Stimulated activated CD8-positive, alpha-beta memory T cell treated with anti-CD3 and anti-CD28 coated beads, Interleukin-7, amount 100 ng/mL, for 24 hours (primary cell): ENCODE measurements at places on chromosomes 12 and 14.

- DNase-seq, result no peak
Measured at GRCh38 chr14:35861204-35861868, 35.2 kb downstream of the BRMS1L start.

GRCh38 chr14:56156096-56156495 is 37.9 kb downstream of the PELI2 start:
- no peak for DNase-seq

- DNase-seq, result no peak
Measured at GRCh38 chr14:60245380-60246177, 3.4 kb upstream of the PPM1A start.

DNA sequence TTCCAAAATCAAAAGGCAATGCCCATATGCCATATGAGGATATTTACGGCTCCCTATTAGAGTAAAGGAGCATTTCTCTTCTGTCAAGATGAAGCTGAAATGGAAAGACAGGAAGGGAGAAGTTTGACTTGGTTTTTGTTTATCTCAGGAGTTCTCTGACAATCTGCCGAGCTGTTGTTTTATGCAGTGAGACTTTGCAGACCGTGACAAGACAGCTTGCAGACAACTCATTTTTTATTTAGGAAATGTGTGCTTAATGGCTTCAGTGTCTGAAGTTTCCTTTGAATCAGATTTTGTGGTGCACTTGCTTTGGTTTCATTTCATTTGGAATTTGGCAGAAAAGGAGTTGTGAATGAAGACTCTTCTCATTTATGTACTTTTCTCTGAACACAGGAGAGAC is 145.4 kb downstream of the C12orf50 start:
- no peak for DNase-seq

GRCh38 chr12:32502693-32503502 is 103.5 kb downstream of the FGD4 start:
- DNase-seq, result no peak

DNA sequence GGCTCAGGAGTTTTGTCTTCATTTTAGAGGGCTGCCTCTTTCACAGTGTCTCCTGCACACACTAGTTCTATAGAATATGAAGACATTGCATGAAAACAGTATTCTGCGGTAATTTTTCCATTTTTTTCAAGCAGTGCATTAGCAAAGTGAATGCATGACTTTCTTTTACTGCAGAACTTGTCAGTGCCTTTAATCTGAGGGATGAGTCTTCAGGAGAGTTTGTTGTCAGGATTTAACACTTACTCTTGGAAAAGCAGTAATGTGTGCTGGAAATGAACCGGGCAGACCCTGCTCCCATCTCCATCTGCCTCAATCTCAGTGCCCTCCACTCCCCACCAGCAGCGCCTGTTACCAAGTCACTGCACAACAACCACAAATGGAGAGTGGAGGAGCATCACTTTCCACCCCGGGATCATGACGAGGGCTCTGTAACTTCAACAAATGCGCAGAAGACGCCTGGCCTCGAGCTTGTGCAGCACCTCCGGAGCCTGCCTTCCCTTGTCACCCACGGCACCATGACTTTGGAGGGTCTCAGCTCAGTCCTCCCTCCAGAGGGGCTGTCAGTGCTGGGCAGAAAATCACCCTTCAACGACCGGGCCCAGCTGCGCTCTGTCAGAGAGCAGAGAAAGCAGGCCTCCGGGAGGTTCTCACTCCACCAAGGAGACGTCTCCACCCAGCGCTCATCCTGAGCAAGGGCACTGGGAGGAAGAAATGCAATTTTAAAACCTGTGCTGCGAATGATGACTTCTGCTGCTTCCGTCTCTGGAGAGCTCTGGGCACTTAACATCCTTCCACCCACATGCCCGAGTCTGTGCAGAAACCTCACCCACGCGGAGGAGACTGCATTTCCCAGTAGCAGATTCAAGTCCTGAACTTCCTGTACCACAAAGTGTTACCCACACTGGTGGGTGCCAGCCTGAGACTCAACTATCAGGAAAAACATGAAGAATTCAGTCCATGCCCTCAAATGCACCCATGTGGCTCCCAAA is 255.7 kb downstream of the ADGRD1 start:
- no peak for DNase-seq

DNA sequence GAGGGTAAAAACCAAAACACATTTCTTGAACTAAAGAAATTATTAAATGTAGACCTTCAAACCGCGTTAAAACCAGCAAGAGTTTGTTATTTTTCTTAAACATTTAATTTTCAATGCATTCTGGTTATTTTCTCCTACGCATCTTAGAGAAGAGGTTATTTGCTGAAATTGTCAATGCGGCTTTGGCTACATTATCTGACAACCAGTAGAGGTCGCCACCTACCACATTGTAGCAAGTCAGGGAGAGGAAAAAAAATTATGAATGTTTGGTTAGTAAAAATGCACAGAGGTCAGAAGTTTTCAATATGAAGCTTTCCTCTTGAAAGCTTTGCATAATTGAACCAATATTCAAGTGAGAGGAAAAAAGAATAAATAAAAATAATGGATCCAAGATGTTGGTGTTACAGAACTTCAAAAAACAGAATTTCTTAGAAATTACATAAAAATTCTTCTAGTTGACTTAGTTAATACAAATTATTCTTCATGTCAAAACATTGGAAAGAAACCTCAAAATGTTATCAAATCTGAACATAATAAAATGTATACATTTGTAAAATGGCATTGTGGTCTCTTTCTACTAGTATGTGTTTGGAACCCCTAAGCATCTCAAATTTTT is 159.4 kb upstream of the TMTC2 start:
- no peak for DNase-seq

- DNase-seq, result no peak
Measured at GRCh38 chr12:123254853-123255446, 16.7 kb downstream of the CDK2AP1 start.

- DNase-seq, result no peak
Measured at GRCh38 chr12:94831081-94831751, 172.3 kb downstream of the NDUFA12 start.

GRCh38 chr12:122049827-122050226 is 28.1 kb downstream of the BCL7A start:
- DNase-seq, result no peak
